ENCODE measurements at places on chromosomes 11 and 22. TPM values are rescaled to one million over a fixed set of nuclear protein-coding genes. Genes with fewer than 3 reads are reported as not detected.

- no peak for DNase-seq
Observed at GRCh38 chr11:61082062-61082870, 20.0 kb upstream of the CD5 start.

DNA sequence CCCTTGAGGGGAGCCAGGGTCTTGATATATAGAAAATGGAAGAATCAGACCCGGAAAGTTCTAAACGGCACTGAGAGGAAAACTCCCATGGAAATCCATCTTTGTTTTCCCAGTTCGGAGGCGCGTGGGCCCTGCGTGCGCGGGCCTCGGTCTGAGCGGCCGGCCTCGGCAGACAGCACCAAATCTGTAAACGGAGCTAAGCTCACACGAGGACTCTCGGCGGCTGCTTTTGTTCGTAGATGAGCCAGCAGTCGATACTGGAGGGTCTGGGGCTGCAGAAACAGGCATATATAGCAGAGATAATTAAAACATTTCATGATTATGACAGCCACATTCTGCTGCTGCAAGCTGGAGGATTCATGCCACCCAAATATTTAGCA is 68.5 kb upstream of the PPARA start:
- no peak for DNase-seq

DNA sequence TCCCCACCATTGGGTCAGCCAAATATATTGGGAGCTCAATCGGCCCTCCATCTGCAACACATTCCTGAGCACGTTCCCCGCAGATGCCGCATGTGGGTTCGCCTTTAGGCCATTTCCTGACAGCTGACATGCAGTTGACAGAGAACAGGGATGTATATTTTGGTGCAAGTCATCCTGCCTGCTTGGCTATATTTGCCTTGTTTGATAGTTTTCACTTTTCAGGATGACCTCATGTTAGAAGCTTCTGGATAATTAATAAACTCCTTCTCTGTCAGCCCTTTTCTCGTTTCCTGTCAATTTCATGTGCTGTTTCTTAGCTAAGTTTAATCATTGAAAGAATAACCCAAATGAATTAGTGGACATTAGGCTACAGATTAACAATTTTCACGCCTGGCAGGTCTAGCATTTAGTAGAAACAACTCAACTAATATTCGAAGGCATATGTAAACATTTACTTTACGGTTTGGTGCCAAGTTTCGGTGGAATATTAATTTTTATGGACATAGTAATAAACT is 105.8 kb upstream of the SLC5A12 start:
- DNase-seq, result no peak

GRCh38 chr11:27081056-27081455 is 40.4 kb downstream of the BBOX1 start:
- DNase-seq, result no peak

- peak; percentile 81 for DNase-seq
Observed at GRCh38 chr11:118194835-118195627, 18.6 kb upstream of the SCN2B start.

- DNase-seq, result no peak
Observed at GRCh38 chr11:125110506-125110905, 920 bp downstream of the TMEM218 start.

Gene FDX1
- total RNA-seq, result 10.2 TPM

Gene NCR3LG1
- total RNA-seq, result 5.3 TPM

Gene LAYN
- total RNA-seq, result 0.47 TPM

Measured in Calu3 (cell line).